ENCODE measurements at places on chromosomes 3 and 15. TPM values are rescaled to one million over a fixed set of nuclear protein-coding genes. Genes with fewer than 3 reads are reported as not detected.

The CTXN2 gene
- total RNA-seq: not detected

The LIPC gene
- total RNA-seq: 0.35 TPM

The LDHAL6B gene
- not detected for total RNA-seq

The SHQ1 gene
- 14.1 TPM for total RNA-seq

The UROC1 gene
- not detected for total RNA-seq

The SEMA5B gene
- 0.16 TPM for total RNA-seq

The COLQ gene
- total RNA-seq: 0.18 TPM

The SLC12A1 gene
- not detected for total RNA-seq

The ZBBX gene
- not detected for total RNA-seq

The NIPA2 gene
- 110 TPM for total RNA-seq

The SLC24A5 gene
- total RNA-seq: not detected

The TTC23 gene
- 43.1 TPM for total RNA-seq

The ZNF717 gene
- 6.9 TPM for total RNA-seq

The AADACL2 gene
- total RNA-seq: not detected

The DGKG gene
- 0.08 TPM for total RNA-seq

The CIDEC gene
- not detected for total RNA-seq

The CCDC174 gene
- 16.6 TPM for total RNA-seq
